ENCODE measurements at places on chromosomes 2 and 18.

DNA sequence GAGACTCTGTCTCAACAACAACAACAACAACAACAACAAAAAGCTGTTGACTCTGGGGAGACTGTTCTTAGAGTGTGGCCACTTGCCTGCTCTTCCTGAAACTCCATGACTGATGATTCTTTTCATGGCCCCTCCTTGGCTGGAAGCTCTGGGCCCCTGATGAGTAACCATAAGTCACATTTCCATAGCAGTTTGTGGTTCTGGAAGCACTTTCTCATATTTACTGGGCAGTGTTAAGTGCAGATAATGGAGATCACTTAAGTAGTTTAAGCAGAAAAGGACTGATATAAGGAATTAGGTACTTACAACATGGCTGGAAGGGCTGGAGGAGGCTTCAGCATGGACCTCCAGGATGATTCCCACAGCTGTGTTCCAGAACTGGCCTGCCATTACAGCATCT, 147.3 kb upstream of the DLX2 start:
- DNase-seq = no peak

GRCh38 chr18:857986-858385, 45.9 kb upstream of the YES1 start:
- DNase-seq = no peak

- peak; percentile 84 for DNase-seq
Observed at GRCh38 chr2:55014962-55015939, 35.0 kb downstream of the RTN4 start.

GRCh38 chr2:1427086-1427485, 13.8 kb downstream of the TPO start:
- DNase-seq = no peak

DNA sequence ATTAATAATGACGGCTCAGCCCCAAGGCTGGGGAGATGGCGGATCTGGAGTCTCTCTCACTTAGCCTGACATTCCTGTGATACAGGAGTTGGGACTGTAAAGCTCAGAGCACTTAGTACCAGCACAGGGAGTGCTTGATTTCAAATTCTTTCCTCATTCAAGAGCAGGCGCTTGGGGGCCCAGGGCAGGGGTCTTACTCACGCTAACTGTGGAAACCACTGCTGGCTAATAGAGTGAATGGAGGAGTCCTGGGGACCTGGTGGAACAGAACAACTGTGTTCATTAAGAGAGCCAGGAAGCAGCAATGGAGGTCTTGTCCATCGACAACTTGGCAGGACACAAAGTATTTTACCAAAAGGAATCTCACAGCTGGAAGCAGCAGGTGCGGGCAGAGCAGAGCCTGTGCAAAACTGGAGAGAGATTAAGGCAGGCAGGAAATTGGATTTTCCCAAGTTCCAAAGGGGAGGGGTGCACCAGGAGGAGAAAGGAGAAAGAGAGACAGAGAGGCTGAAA, 358.9 kb downstream of the TNS1 start:
- peak; percentile 83 for DNase-seq

GRCh38 chr18:33115917-33116316, 324.6 kb downstream of the CCDC178 start:
- DNase-seq = no peak

GRCh38 chr2:194567661-194568017, 1089.4 kb upstream of the SLC39A10 start:
- no peak for DNase-seq

- DNase-seq = no peak
Observed at GRCh38 chr2:120769787-120770120, 34.1 kb downstream of the GLI2 start.

DNA sequence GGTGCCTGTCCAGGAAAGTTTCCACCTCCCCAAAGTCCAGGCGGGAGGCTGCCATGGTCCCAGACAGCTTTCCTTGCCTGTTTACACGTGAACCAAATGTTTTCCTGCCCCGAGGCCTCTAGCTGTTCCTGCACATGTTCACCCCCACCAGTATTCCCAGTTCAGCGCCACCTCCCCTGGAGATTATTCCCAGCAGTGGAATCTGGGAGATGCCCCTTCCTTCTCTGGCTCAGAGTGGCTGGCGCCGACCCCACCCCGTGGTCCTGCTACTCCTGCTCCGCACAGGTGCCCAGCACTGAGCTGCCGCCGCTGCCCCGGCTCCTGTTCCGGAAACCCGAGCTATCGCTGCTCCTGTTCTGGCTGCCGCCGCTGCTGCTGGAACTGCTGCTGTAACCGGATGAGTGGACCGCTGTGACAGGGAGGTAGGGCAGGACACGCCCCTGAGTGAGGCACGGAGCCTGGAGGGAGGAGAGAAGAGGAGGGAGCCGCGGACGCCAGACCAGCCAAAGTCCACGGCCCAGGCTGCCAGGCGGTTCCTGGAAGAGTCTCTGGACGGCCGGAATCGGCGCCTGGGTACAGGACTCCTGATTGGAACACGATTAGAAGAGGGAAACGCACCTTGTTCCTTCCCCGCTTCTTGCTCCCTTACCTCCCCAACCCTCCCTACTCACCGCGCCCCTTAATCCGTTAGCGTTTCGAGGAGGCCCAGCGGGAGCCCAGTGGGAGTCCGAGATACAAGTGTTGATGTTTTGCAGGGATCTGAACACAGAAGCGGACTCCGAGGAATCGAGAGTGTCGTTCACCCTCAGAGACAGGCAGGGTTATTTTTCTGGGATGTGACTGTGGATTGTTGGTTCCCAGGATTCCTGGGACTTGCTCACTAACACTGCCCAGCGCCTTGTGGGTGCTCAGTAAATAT, at the start of gene PDE11A:
Gene PDE11A, minus strand, starts transcription at position 395 of the 919 bp plus-strand sequence. Its CDS starts 340 bp downstream, at position 55.
- DNase-seq = peak; percentile 72

GRCh38 chr2:226079671-226080181, 680.2 kb downstream of the NYAP2 start:
- no peak for DNase-seq

DNA sequence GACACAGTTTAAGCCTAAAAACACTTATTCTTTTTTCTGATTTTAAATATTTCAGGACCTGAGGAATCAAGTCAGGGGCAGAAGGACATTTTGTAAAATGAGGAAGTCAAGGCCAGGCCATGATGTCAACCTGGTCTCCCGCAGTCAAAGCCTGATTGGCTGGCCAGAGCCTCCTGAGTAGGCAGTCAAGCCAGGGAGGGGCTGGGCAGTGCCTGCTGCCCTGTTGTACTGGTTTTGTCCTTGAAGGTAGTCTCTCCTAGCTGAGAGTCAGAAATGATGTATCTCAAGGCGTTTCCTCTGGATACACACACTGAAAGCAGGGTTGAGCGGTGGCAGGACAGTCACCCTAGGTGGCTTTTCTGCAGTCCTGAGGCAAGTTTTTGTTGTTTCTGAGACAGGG, 19.8 kb downstream of the CCT7 start:
- DNase-seq = no peak

DNA sequence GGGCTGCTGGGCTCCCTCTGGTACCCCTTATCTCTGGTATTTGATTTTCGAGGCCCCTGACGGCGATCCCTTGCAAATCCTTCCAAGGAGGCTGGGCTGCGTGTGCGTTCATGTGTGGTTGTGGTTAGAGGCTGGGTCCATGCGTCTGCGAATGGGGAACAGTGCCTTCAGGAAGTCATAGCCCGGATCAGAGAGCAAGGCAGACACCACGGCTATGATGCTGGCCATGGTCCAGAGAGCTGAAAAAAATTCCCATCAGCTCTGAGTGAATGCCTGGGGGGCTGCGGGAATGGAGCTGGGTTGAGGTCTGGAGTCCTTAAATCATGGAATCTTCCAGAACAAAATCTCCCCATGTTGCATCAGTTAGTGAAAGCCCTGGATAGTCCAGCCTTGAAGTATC, 145.5 kb downstream of the ACKR3 start:
- no peak for DNase-seq

DNA sequence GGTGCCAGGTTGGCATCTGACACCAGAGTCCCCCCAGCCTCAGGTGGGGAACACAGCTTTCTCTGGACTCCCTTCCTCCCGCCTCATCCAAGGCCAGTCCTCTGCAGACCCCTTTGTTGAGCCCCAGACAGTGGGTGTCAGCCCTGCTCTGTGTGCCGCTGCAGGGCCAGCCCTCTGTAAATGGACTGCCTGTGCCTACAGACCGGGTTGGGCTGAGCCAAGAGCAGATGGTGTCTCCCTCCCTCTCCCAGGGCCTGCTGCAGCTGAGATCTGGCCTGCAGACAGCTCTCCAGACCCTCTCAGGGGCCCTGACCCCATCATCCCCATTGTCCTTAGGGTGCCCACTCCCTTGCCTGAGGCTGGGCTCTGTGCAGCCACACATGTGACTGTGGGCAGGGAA, 160.8 kb downstream of the KLHL29 start:
- DNase-seq = peak; percentile 64

GRCh38 chr2:14074691-14075090, 557.8 kb upstream of the LRATD1 start:
- DNase-seq = no peak

DNA sequence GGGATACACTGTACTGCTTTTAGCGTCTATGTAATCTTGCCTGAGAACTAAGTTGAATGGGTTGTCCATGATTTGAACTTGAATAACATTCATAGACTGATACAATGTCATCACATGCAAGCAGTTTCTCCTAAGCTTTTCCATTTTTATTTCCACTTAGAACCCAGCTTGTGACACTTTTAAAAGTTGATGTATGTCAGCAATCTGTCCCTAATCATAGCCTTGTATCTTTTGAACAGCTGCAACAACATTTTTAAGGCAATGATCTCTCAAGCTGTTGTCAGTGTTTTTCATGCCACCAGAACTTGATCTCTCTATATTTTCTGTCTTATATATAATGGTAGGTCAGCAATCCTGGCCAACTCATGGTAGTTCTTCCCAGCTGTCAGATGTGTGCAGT, 185.0 kb downstream of the DOK6 start:
- DNase-seq = peak; percentile 1

- DNase-seq = peak; percentile 45
Observed at GRCh38 chr2:84970868-84971509, at the start of gene KCMF1. Gene KCMF1, plus strand, starts transcription at chr2:84971161. Its CDS starts 291 bp downstream, at chr2:84971452.

- DNase-seq = no peak
Observed at GRCh38 chr2:8421658-8422449, 260.0 kb upstream of the ID2 start.

- DNase-seq = peak; percentile 96
Observed at GRCh38 chr2:19362755-19363473, 4.5 kb upstream of the OSR1 start.

DNA sequence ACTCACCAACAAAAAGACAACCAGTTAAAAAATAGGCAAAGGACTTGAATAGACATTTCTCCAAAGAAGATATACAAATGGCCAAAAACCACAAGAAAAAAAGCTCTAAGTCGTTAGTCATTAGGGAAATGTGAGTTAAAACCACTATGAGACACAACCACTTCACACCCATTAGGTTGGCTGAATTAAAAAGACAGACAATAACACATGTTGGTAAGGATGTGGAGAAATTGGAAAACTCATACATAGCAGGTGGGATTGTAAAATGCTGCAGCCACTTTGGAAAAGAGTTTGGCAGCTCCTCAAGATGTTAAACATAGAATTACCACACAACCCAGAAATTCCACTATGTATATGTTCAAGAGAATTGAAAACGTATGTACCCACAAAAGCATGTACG, 117.6 kb upstream of the SPATS2L start:
- DNase-seq = no peak

GRCh38 chr2:71781695-71782228, 328.4 kb downstream of the DYSF start:
- no peak for DNase-seq

- no peak for DNase-seq
Observed at GRCh38 chr2:122519821-122520611, 764.6 kb downstream of the TSN start.

- DNase-seq = no peak
Observed at GRCh38 chr2:128364441-128364911, 45.8 kb upstream of the HS6ST1 start.

DNA sequence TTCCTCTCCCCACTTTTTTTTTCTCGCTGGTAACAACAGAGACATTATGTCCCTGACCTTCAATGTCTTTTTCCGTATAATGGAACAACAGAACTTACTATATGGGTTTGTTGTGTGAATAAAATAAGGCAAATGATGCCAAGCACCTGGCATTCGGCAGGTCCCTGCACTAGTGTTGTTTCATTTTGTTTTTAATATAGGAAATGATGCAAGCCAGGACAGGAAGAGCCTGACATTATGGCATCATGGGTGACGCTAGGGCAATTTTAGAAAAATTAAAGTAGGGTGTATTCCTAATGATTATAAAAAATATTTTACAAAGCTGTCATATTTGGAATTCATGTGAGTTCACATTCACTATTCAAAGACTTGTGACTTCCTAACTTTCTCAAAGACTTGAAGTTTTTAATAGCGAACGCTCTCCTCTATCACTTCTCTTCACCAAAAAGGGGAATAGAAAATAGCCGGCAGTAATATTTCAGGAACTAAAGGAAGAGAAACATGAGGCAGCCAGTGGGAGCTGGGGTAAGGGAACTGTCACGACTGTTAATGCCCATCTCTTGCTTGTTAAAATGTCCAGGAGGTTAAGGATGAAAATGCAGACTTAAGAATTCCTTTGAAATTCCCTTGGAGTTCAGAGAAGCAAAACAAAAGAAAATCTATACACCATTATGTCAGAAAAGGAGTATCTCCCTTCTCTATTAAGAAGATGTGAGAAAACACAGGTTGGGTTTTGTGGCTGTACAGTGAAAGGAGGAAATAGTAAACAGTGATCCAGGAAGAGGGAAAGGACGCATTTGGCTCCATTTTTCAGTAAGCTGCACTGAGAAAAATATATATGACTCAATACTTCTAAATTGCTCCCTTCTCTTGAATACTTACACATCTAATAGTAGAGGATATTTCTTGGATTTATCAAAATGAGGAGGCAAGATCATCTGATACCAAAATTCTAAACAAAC, 60.2 kb downstream of the DPP4 start:
- no peak for DNase-seq

Measured in NCI-H524 (cell line).